ENCODE measurements at places on chromosomes 4 and X.

- DNase-seq: no peak
Measured at GRCh38 chrX:41036668-41037326, 48.4 kb upstream of the USP9X start.

- DNase-seq: no peak
Measured at GRCh38 chr4:145501051-145501660, 19.5 kb downstream of the SMAD1 start.

- peak; percentile 23 for DNase-seq
Measured at GRCh38 chrX:153381684-153382532, 19.2 kb downstream of the PNMA6E start.

GRCh38 chr4:10526429-10527222 is 69.4 kb upstream of the ZNF518B start:
- no peak for DNase-seq

GRCh38 chr4:140250989-140251552 is 97.1 kb upstream of the MAML3 start:
- no peak for DNase-seq

- no peak for DNase-seq
Measured at GRCh38 chrX:153865685-153866084, 20.3 kb downstream of the L1CAM start.

- DNase-seq: no peak
Measured at GRCh38 chr4:144318797-144319196, 178.3 kb upstream of the GYPA start.

GRCh38 chr4:20311856-20312255 is 60.2 kb downstream of the SLIT2 start:
- no peak for DNase-seq

DNA sequence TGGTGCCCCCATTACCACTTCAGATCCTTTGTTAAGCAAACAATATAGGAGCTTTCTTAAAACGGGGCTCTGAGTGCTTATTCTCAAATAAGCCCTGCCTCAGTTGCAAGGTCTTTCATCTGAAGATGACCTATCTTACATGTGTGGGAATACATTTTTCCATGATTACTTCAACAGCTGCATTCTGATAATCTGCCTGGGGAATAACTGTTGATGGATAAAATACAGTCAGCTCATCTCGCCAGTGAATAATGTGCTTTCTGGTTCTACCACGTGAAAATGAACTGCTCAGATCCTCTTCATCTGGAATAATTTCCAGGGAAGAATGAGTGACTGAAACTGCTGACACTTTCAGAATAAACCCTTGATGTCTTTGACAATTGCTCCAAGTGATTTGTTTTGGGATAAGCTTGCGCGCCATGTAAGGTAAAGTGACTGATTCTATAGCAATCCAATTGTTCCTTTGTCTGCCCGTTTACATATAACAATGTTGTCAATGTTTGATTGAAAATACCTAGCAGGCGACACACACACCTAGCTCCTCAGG is 161.3 kb downstream of the RTL9 start:
- no peak for DNase-seq

DNA sequence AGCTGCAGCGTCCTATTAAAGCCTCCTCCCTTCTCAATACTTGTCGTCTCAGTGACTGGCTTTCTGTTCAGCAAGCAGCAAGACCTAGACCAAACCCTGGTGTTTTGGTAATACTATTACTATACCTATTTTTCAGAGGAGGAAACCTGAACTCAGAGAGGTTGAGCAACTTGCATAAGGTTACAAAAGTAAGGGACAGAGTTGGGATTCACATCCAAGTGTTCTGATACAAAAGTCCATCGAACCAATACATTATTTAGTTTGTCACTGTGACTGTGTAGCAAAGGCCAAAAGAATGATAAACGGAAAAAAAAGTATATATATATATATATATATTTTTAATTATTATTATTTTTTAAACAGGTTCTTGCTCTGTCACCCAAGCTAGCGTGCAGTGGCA is 29.9 kb upstream of the KLHL8 start:
- no peak for DNase-seq
